Fibroblast of pulmonary artery (primary cell): ENCODE measurements at places on chromosomes 16 and 17.

DNA sequence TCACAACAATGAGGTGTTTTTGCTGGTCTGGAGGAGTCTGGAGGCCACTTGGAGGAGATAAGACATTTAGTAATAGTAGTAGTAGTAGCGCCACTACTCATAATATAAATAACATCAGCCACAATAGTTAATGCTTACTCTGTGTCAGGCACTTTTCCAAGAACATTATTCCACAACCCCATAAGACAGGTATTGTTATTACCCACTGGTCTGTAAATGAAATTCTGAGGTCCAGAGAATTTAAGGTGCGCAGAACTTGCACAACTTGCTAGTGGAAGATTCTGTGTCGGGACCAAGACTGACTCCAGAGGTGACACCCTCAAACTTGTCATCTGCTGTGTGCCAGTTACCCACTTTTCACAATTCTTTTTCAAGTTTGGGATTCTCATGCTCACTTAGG, 106.5 kb downstream of the MRM1 start:
- no peak for DNase-seq

GRCh38 chr16:58034128-58034685, 8.7 kb downstream of the MMP15 start:
- no peak for DNase-seq

- no peak for DNase-seq
These were observed 7.3 kb downstream of the RPS15A start for GRCh38 chr16:18782697-18783429.

GRCh38 chr17:18066866-18067265, 20.9 kb upstream of the DRG2 start:
- DNase-seq: no peak

- DNase-seq: no peak
These were observed 103.1 kb downstream of the AATF start for GRCh38 chr17:37051833-37052232.

DNA sequence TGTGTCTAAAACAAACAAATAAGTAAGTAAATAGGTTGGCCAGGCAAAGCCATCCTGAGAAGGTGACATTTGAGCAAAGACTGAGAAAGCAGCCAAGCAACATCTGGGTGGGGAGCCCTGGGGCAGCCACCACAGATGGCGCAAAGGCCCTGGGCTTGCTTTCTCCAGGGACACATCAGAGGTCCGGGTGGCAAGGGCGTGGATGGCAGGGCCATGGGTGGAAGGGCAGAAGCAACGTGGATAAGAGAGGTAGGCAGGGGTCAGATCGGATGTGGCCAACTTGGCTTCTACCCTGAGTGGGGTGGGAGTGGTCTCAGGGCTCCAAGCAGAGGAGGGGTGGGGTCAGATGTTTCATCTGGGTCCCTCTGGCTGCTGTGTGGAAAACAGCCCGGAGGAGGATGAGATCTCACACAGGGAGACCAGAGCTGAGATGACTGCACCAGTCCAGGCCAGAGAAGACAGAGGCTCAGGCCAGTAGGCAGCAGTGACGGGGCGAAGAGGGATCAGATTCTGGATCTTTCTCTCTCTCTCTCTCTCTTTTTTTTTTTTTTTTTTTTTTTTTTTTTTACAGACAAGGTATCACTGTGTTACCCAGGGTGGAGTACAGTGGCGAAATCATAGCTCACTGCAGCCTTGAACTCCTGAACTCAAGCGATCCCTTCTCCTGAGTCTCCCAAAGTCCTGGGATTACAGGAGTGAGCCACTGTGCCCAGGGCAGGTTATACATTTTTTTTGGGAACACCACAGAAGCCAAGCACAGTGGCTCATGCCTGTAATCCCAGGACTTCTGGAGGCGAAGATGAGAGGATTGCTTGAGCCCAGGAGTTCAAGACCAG, 6.1 kb upstream of the SPN start:
- no peak for DNase-seq

DNA sequence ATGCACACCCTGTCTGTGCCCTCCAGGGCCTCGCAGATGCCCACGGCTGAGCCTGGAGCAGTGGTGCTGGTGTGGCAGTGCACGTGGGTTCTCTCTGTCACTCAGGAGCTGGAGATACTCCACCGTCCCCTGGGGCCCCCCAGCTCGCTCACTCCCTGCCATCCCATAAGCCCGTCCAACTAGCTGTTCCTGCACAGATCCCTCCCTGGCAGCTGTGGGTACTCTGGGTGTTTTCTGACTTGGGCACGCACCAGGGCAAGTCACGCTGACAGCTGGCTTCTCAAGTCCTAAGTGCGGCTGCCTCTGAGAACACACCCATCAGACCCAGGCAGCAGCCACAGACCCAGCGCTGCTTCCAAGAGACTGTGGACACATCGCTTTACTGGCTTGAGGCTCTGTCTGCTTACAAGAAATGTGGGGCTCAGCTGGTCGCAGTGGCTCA, 25.4 kb upstream of the ITGB4 start:
- no peak for DNase-seq

DNA sequence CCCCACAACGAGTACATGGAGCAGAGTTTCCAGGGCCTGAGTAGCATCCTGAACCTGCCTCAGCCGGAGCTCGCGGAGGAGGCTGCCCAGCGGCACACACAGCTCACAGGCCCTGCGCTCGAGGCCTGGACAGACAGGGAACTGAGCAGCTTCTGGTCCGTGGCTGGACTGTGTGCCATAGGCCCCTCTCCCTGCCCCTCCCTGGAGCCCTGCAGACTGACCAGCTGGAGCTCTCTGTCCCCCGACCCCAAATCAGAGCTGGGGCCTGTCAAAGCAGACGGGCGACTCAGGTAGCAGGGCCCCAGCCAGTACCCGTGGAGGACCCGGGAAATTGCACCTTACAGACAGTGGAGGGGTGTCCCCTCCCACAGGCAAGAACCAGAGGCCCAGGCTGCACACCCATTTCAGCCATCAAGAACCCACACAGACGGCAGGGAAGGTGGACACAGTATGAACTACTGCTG, 13.0 kb downstream of the MRPL27 start:
- no peak for DNase-seq

GRCh38 chr17:27862840-27863239, 30.3 kb downstream of the LYRM9 start:
- DNase-seq: no peak

DNA sequence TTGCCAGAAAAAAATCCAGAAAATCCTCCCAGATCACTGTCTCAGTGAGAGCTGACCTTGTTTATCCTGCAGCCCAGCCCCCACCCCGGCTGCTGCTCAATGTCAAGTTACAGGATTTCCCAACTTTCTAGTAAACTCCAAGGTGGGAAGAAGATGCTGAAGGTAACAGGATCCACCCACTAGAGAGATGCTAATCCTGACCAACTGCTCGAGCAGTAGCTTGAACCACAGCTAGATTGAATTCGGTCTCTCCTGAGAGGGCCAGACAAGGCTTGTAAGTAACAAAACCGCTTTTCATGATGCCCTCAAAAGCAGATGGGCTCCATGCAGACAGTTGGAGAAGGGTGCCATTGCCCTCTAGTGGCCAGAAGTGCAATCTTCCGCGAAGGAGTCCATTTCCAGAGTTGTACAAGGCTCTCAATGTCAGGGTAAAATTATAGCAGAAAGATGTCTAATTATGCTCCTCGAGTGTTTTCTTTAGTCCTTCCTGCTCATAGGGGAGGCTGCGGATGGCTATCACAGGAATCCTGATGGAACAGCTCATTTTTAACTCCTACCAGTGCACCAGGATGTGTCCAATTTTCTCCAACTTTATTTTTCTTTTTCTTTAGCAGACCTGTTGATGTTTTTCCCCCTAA, 3.9 kb downstream of the CDH11 start:
- peak; percentile 91 for DNase-seq

GRCh38 chr17:39740357-39741111, 2.8 kb downstream of the GRB7 start:
- DNase-seq: peak; percentile 74

DNA sequence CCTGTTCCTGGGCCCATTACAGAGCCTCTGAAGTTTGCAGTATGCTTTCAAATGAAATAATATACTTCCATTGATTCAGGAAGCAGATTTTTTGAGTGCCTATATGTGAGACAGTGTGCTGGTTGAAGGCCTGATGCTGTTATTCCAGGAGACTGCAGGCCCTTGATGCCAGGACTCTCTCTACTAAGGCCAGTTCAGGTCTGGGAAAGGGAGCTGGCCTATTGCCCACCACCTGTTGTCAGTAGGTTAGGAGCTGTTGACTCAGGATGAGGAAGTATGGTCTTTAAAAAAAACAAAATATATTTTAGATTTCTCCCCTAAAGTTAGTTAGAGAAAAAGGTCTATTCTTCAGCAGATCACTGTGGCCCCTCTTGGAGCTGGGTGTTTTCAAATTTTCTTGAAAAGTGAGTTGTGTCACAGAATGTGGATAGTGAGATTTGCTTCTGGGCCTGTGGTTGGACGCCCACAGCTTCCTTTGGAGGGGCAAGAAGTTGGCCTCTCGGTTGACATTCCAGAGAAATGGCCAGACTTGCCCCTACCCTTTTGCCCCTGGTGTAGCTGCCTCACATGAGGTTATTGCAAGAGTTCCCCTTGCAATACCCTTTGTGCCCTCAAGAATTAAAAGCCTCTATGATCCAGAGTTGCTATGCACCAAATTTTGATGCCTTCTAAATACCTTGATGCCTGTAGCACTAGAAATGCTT, 7.9 kb downstream of the ESRP2 start:
- no peak for DNase-seq

- no peak for DNase-seq
These were observed 41.8 kb downstream of the SCNN1B start for GRCh38 chr16:23343643-23344612.

- DNase-seq: no peak
These were observed 1.9 kb downstream of the CEMP1 start for GRCh38 chr16:2529061-2529931.

DNA sequence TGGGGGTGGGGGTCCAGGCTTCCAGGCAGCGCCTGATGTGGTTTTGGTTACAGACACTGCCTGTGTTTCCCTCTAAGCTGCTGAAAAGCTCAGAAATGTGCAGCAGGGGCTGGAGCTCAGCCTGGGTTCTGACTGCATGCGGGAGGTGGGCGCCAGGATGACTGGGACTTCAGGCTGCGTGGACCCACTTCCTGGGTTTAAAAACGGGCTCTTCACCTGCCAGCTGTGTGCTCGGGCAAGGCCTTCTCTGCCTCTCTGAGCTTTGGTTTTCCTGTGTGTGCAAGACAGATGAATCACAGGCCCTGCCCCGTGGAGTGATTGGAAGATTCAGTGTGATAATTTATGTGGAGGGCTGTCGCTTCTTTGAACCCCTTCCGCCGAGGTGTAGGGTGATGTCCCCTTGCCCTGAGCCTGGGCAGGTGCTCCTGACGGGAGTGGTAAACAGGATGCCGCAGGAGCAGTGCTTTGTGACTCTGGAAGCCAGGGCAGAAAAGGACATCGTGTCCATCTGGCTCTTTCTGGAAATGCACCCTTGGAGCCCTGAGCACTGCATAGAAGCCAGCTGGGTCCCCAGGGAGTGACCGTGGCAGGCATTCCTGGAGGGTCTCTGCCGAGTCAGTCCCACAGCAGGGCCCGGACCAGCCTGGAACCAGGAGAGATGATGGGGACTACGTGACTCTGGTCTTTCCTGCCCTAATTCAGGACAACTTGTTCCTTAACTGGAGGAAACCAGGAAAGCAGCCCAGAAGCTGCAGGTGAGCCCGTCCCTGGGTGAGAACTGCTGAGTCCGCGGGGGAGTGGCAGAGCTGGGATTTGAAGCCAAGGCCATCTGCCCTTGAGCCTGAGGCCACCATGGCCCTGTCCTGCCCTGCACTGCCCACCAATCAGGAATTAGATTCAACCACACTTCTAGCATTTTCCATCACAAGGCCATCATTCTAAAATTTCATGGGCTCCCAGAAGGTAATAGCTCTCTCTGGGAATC, 28.5 kb upstream of the SLC7A5 start:
- no peak for DNase-seq

DNA sequence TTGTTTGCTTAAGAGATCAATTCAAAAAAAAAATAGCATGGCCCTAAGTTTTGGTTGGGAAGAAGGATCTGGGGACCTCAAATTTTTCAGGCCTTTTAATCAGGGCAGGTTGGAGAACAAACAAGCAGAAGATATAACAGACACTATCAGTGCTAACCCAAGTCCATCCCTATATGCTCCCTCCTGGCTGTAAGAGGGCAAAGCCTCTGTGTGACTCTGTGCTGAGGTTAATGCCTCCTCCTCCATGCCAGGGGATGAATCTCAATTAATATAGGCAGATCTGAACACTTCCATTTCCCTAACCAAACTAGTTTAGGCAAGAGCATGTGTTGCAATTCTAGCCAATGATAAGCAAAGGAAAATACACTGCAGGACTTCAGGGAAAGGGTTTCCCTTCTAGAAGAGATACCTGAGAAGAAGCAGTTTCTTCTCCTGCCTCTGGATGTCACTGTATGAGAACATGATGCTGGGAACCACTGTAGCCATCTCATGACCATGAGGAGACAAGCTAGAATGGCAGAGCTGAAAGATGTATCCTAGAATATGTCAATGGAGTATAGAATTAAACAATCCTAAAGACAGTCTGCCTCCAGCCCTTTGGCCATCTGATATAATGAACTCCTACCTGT, 76.0 kb downstream of the CHD9NB start:
- DNase-seq: peak; percentile 61

DNA sequence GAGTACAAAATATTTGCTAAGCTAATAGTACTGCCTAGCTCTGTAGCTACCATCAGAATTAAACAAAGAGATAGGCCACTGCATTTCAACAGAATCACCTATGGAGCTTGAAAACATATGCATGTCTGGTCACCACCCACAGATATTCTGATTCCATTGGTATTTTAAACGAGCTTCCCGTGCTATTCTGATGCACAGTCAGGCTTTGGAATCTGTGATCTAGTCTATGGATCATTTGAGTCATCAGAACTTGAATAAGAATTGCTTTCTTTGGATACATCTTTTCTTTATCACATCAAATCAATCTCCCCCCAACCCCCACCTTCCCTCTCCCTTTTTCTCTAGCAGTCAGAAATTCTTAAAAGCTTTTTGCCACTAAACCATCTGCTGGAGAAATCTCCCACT, 124.7 kb downstream of the NPIPB5 start:
- DNase-seq: no peak

GRCh38 chr17:33976831-33977230, 278.3 kb upstream of the CCL2 start:
- no peak for DNase-seq

DNA sequence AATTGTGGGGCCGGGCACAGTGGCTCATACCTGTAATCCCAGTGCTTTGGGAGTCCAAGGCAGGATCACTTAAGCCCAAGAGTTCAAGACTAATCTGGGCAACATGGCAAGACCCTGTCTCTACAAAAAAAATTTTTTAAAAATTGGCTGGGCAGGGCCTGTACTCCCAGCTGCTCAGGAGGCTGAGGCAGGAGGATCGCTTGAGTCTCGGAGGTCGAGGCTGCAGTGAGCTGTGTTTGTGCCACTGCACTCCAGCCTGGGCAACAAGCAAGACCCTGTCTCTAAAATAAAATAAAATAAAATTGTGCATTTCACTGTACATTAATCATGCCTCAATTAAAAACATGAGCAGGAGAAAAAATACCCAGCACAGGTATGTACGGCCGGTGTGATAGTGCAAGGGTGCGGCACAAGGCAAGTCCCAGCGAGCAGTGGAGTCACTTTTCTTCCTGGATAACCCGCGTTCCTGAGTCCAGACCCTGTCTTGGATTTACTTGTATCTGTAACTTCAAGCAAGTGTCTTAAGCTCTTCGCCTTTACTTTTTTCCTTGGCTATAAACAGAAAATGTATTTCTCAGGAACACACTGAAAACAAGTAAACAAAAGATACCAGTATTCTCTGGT, 11.4 kb downstream of the ZDHHC7 start:
- DNase-seq: no peak
